Right forelimb (tissue), 1 donor: ENCODE measurements at places on chromosomes 3 and 15.

- no peak for DNase-seq
These were observed 20.9 kb downstream of the SPPL2A start for GRCh38 chr15:50744601-50745000.

- no peak for DNase-seq
These were observed 7.1 kb upstream of the DVL3 start for GRCh38 chr3:184148076-184148475.

DNA sequence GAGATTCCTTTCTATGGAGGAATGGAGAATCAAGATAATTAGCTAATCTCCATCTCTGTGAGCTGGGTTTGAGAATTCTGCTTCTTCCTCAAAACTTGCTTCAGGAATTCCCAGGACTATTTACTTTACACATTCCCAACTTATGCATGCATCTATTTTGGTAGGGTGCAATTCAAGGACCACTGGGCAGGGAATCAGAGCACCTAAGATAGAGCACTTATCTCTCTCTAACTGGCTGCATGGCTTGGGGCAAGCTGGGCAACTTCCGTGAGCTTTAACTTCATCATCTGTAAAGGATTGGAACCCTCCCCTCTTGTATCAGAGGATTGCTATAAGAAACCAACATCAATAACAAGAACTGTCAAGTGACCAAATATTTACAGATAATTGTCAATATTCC lies 160.2 kb downstream of the PDCD6IP start:
- DNase-seq: no peak

DNA sequence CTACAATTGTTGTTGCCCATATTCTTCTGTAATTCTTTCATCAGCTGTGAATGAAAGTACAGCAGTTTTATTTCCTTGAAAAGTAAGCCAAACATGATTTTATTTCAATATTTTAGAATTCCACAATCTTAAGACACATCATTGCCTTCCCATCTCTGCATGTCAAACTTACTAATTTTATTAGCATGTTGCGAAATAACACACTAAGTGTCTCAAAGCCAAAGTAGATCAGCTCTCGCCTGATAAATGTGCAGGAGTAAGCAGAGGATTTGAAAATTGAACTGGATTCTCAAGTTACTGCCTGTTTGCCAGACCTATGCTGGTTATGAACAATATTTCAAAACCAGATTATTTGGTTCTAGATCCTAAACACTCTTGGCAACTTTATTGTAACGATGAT lies 25.7 kb downstream of the TGFBR2 start:
- no peak for DNase-seq
